Stimulated activated CD8-positive, alpha-beta memory T cell treated with anti-CD3 and anti-CD28 coated beads, Interleukin-7, amount 100 ng/mL, for 4 hours (primary cell): ENCODE measurements at places on chromosomes 1 and 21.

- no peak for DNase-seq
Measured at GRCh38 chr1:230216896-230217295, 149.9 kb downstream of the GALNT2 start.

- DNase-seq: no peak
Measured at GRCh38 chr1:50605186-50605875, 182.1 kb upstream of the DMRTA2 start.

GRCh38 chr1:22184892-22185612, 42.2 kb upstream of the WNT4 start:
- DNase-seq: no peak

DNA sequence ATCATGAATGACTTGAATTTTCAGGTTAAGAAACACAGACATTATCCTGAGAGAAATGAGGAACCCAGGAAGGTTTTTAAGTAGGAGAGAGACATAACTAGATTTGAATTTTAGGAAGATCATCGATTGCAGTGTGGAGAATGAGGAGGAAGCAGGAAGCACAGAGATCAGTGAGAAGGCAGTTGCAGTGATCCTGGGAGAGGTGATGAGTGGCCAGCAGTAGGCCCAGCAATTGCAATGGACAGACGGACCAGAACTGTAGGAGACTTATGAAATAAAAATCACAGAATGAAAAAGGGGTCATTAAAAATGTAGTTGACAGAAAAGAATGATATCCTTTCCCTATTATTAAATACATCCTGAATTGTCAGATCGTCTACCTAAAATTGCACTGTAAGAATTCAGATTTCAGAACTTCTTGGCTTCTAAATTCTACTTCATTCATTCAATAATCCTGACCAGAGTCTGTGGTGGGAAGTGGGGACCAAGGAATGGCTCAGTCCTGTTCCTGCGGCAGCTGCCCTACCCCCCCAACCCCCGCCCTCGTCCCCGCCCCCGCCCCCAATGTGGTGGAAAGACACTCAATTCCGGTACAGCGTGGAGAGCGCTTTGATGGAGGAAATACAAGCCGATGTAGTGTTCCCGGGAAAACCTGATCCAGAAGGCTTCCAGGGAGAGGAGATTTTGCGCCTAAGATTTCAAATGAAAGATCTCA, 35.1 kb downstream of the SLC2A1 start:
- DNase-seq: no peak
